AG09319 (cell line): ENCODE measurements at places on chromosomes 1 and 21.

- DNase-seq = no peak
Observed at GRCh38 chr1:159800177-159800930, 1.8 kb upstream of the FCRL6 start.

DNA sequence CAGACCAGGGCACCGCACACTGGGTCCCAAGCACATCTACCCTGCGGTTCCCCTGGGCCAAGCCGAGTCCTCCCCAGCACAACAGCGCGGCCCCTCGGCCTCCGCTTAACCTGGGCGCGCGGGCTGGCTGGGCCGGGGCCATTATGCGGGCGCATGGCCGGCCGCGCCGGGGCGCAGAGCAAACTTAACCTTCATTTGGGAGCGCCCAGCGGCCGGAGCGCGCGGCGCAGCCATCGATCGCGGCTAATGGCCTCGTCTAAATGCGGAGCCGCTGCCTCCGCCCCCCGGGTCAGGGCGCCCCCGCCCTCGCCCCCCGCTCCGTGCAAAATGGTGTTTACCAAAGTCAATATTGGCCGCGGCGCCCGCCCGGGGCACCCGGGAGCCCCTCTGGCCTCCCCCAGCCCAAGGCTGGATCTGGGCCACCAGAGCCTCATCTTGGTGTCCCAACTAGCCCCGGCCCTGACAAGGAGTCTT lies 272.1 kb downstream of the TRABD2B start:
- no peak for DNase-seq

GRCh38 chr1:47679301-47679791 lies 241.5 kb downstream of the FOXD2 start:
- DNase-seq = no peak

- DNase-seq = no peak
Observed at GRCh38 chr1:55579332-55580001, 364.3 kb upstream of the USP24 start.

DNA sequence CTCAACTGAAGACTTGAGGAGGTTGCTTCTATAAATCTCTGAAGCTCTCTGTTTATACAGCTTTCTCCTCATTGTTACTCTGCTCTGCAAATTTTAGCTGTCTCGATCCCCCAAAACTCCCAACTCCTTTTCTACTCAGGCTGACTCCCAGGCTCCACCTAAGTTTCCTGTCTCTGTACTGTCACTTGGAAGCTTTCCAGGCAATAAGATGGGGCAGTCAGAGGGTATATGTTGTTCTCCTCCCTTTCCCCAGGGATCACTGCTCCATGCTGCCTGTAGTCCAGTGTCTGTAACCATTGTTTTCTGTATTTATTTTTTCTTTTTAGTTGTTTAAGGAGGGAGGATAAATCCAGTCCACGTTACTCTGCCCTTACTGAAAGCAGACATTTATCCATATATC lies 13.4 kb downstream of the TSNAX start:
- no peak for DNase-seq

- no peak for DNase-seq
Observed at GRCh38 chr1:225653463-225654276, 747 bp upstream of the ENAH start.

DNA sequence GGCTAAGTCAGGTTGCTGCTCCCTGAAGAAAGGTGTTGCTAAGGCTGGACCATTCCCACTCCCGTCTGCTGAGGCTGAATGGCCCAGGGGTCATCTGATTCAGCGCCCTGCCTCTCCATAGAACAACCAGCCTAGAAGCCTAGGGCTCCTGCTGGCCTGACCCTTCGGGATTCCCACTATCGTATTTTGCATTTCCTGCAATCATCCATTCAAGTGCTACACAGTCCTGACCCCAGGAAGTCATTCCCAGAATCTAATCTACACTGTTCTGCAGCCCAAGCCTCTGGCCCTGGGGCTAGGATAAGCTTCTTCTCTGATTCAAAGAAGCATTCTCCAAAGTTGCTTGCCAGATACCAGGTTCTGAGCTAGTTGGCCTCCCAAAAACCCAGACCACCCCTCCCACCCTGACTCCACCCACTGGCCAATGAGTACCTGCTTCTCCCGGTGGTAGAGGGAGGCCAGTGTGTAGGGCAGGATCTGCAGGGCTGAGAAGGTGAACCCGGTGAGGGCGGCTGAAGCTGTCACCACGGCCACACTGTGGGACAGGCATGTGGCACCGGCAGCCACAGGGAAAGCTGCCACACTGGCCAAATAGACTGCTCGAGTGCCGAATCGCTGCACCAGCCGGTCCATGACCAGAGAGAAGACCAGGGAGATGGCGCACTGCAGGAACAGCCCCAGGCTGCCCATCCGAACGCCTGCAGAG lies 18.7 kb downstream of the SLC45A3 start:
- no peak for DNase-seq

DNA sequence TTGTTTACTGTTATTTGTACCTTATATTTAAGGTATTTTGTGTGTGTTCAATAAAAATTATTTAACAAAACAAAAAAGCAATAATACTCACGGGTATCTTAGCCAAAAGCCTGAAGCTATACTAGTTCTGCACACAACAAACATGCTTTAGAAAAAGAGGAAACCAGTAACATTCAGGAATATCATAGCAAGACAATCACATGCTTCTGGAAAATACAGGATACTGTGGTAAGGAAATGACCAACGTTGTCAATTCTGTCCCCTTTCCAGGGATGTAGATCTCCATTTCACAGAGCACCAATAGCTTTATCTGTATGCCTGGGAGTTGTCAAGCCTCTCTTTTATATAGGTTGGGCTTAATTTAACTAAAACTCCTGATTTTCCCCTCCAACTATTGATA lies 288.4 kb downstream of the SMYD3 start:
- DNase-seq = no peak

GRCh38 chr1:22093513-22093912 lies 41.0 kb downstream of the CDC42 start:
- no peak for DNase-seq

DNA sequence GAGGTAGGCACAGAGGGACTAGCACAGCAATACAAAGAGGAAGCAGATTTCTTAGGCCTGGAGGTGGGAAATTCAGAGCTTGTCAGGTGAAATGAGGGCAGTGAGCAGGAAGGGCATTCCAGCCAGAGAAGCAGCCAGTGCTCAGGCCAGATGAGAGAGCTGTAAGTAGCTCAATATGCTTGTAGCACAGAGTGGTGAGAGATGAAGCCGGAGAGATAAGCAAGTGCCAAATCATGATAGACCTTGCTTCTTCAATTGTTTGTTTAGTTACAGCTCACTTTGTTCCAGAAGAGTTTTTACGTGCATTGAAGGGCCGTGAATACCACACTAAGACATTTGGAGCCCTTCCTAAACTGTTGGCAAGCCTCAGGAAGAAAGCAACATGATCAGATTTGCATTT lies 42.0 kb upstream of the ADAMTS1 start:
- DNase-seq = no peak

DNA sequence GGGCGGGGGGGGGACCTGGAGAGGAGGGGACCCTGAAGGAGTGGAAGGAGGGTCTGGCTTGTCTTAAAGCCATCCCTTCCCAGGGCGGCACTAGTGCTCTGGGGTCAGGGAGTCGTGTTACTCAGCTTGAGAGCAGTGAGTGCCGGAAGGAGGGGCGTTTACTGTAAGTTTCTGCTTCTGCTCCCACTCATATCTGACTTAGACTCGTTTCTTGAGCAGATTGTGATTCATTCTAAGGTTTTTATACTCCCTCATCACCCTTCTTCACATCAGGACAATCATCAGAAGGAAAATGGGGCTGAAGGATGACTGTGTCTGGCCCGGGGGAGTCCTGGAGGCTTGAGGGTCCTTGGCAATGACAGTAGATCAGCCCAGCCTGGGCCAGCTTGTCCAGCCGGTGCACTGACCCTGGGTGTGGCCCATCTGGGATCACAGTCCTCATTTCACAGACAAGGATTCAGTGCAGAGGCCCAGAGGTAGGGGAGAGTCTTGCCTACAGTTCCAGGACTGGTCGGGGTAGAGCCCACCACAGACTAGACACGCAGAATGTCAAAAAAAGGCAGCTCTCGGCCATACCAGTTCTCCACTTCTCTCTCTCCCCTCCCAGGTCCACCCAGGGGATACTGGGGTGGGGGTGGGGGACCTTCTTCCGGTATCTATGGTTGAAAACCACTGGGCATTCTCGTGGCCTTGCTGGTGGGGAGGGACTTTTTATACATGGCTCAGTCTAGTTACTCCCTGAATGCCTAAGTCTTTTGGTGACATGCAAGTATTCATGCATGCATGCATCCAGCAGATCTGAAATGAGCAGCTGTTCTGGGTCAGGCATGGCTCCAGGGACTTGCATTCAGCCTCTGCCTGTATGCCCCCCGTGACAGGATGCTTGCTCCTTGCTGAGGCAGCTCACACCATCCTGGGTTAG lies 5.1 kb downstream of the TNFRSF8 start:
- DNase-seq = peak; percentile 7

- no peak for DNase-seq
Observed at GRCh38 chr21:16193496-16194094, 463.8 kb downstream of the USP25 start.

DNA sequence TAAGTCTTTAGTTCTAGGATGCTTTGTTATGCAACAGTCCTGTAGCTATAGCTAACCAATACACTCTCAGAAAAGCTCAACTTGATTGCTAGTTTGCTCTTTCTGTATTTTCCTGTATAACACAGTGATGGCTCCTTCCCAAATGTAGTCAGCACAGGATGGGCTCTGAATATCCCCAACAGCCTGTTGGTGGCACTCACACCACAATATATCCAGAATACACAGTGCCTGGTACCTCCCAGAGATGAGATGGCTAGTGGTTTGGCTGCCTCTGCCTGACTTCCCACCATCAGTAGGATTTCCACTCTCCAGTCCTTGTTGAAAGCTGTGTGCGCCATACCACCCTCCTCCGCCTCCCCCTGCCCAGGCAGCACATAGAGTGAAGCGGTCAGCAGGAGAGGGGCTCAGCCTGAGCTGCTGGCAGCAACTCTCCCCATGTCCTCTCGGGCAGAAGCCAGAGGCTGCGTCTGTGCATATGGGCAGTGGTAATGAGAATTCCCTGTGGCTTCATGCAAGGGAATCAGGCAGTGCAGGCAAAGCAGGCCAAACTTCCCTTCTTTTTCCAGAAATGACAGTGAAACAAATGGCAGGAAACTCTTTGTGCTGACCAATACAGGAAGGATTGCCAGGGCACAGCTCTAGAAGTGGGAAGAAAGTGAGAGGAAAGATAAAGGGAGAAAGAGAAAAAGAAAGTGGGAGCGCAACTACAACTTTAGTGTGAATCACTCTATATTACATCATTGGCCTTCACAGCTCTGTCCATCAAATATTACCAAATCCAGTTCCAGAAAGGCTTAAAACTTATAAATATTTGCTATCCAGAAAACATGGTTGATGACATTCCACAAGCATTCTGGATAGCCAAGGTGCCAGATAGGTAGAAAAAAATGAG lies 49.7 kb downstream of the LMX1A start:
- no peak for DNase-seq

- DNase-seq = no peak
Observed at GRCh38 chr1:3899754-3900149, 320 bp downstream of the C1orf174 start.

DNA sequence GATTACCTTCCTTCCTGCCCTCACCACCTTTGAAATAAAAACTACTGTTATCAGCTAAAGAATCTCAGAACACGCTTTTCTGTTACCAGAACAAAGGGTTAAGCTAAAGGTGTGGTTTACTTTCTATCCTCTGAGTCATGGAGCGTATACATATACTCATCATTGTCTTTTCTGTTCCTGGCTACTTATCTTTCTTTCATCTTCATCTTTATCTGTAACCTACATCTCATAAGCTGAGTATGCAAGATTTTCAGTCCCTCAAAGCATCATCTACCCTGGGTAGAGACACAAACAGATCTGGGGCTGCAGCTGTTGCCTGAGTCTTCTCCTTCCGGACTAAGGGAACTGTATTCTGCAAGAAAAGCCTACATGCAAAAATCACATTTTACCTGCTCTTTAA lies 75.6 kb downstream of the LMO4 start:
- DNase-seq = no peak

GRCh38 chr1:117634631-117635030 lies 28.8 kb downstream of the TENT5C start:
- no peak for DNase-seq

- DNase-seq = no peak
Observed at GRCh38 chr21:15144026-15144425, 79.2 kb upstream of the NRIP1 start.

GRCh38 chr1:155086128-155086741 lies 7.6 kb downstream of the EFNA3 start:
- no peak for DNase-seq

DNA sequence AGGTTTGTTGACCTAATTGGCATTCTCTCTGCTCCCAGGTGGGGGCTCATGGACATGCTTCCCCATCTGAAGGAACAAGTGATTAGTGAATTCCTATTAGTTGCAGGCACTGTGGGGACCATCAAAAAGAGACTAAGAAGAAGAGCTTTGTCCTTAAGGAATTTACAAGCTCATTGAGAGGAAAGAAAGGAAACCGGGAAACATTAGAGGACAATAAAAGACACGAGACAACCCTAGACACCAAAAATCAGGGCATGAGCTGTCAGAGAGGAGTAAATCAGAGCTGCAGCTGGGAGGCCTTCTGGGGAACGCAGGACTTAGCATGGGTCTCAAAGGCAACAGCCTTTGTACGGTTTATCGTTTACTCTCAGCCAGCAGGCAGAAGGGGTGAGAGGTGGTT lies 45.1 kb downstream of the BACE2 start:
- DNase-seq = no peak

- DNase-seq = no peak
Observed at GRCh38 chr21:33811167-33812010, 104.2 kb downstream of the ATP5PO start.
